HCEC 1CT (cell line): ENCODE measurements at places on chromosomes 13 and 19.

GRCh38 chr13:33509642-33510229, 224.2 kb upstream of the STARD13 start:
- no peak for DNase-seq

GRCh38 chr13:113759525-113760137, 605 bp downstream of the TMEM255B start:
- peak; percentile 22 for DNase-seq

- DNase-seq = no peak
Observed at GRCh38 chr13:62512194-62513141, 1096.8 kb upstream of the PCDH20 start.

GRCh38 chr19:49988433-49988832, 27.5 kb upstream of the SIGLEC11 start:
- DNase-seq = peak; percentile 84

GRCh38 chr19:43594710-43595604, 977 bp downstream of the IRGQ start:
- peak; percentile 40 for DNase-seq

GRCh38 chr13:26708007-26708297, 52.6 kb downstream of the GPR12 start:
- DNase-seq = no peak
